ENCODE measurements at places on chromosomes 16 and 17.

- no peak for DNase-seq
These were observed 145.1 kb upstream of the NOG start for GRCh38 chr17:56448371-56448770.

DNA sequence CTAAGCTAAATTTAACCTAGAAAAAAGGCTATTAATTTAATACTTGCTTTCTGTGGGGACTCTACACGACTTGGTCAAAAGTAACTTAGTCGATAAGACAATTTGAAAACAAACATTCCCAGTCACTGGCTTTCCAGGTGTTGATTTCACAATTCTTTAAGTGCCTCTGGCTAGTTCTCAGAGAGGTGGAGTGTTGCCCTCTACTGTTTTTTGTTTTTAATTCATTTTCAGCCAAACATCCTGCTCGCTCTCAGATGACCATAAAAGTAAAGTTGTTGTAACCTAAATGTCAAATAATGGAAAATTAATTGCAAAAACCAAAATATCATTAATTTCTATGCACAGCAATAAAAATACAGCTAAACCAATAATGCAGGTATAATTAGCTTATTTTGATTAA lies 107.1 kb downstream of the MYO1D start:
- DNase-seq = peak; percentile 50

DNA sequence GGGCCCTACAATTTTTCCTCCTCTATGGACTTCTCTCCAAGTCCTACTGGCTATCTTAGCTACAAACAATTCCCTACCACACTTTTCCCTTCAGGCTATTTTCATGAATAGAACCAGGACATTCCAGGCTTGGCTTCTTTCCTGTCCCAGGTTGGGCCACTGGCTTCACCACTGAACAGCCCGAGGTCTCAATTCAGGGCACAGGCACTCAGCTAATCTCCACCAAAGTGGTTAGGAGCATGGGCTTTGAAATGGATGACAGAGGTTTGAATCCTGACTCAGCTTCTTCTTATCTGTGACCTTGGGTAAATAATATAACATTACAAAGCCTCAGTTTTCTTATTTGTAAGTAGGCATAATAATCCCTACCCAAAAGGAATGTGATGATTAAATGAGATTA lies 50.9 kb upstream of the ZNF629 start:
- no peak for DNase-seq

- no peak for DNase-seq
These were observed 2.0 kb downstream of the TUBD1 start for GRCh38 chr17:59890720-59891119.

DNA sequence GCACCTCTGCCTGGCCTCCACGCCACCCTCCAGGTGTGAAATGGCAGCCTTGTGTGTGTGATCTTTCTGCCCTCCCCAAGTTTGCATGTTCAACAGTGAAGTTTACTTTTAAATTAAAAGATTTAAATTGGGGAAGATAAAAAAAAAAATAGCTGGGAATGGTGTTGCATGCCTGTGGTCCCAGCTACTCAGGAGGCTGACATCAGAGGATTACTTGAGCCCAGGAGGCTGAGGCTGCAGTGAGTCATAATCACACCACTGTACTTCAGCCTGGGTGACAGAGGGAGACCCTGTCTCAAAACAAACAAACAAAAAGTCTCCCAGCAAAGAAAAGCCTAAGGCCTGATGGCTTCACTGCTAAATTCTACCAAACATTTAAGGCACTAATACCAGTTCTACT lies 35.4 kb upstream of the RNF43 start:
- no peak for DNase-seq

DNA sequence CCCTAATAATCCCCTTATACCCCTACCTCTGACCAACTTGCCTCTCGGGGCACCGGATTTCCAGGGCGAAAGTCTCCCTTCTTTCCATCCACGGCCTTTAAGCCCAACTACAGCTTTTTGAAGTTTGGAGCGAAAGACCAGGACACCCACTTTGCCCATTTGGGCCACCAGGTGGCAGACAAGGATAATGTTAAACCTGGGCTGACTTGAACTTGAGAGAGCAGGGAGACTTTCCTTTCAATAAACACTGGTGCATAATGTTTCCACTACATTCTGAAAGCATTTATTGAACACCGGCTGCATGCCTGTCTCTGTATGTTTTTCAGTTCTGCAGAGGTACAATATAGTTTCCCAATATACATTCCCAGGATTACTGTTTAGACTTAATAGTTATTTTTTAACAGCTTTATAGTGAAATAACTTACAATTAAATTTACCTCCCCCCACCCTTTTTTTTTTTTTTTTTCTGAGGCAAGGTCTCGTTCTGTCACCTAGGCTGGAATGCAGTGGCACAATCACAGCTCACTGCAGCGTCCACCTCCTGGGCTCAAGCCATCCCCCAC lies 6.9 kb upstream of the CES3 start:
- peak; percentile 82 for DNase-seq

- no peak for DNase-seq
These were observed 107.9 kb downstream of the WSCD1 start for GRCh38 chr17:6177941-6178694.

GRCh38 chr17:72470734-72471133 lies 349.9 kb downstream of the SOX9 start:
- no peak for DNase-seq

- no peak for DNase-seq
These were observed 78.4 kb downstream of the ARHGAP44 start for GRCh38 chr17:12867726-12868125.

DNA sequence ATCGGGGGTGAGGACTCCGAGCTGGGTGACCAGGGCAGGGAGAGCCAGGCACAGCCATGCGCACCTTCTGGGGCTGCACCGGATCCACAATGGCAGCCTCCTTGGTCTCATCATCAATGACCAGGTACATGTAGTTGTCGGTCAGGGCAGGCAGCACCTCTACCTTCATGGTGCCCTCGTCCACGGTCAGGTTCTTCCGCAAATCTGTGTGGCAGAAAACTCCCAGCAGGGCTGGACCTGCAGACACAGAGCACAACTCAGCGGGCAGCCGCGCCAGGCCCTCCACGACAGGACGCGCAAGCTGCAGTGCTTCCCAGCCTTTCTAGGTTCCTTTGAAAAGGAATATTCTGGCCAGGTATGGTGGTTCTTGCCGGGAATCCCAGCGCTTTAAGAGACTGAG lies 3.8 kb downstream of the HAGH start:
- DNase-seq = no peak
